ENCODE measurements at places on chromosomes 2 and 18.

- DNase-seq, result no peak
Measured at GRCh38 chr18:21914739-21915319, 174.2 kb downstream of the MIB1 start.

DNA sequence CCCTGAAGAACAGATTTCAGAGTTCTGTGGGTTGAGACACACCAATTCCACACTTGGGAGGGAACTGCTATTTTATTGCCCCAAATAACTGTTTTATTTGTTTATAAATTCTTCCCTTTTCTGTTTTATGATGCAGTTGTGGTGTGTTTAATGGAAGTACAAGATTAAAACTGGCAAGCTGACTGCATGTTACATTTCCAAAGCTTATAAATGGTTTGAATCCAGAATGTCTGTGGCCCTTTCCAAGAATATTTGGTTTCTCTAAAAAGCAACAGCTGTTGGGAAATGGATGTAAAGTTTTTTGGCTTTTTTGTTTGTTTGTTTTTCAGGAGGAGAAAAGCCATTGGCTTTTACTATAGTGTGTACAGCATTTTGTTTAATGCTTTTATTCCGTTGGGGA is 234.5 kb downstream of the MTX2 start:
- no peak for DNase-seq

GRCh38 chr2:217945530-217945929 is 57.3 kb downstream of the TNS1 start:
- no peak for DNase-seq

- DNase-seq, result peak; percentile 44
Measured at GRCh38 chr2:230824406-230824978, 40.2 kb upstream of the ITM2C start.

DNA sequence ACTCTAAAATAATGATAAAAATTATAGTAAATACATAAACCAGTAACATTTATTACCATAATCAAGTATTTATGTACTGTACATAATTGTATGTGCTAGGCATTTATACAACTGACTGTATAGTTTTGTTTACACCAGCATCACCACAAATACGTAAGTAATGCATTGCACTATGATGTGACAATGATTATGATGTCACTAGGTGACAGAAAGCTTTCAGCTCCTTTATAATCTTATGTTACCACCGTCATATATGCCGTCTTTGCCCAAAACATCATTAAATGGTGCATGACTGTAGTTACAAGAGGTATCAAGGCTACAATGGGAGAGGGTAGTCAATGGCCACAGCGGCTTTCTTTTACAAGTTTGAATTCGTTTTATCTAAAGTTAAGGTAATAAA is 60.1 kb downstream of the ICOS start:
- DNase-seq, result no peak

- no peak for DNase-seq
Measured at GRCh38 chr18:5197032-5197434, at the start of gene AKAIN1. Gene AKAIN1 (minus strand): TSS chr18:5197257. CDS start chr18:5197053, 204 bp downstream.

GRCh38 chr2:117703858-117704257 is 110.6 kb upstream of the DDX18 start:
- DNase-seq, result no peak

DNA sequence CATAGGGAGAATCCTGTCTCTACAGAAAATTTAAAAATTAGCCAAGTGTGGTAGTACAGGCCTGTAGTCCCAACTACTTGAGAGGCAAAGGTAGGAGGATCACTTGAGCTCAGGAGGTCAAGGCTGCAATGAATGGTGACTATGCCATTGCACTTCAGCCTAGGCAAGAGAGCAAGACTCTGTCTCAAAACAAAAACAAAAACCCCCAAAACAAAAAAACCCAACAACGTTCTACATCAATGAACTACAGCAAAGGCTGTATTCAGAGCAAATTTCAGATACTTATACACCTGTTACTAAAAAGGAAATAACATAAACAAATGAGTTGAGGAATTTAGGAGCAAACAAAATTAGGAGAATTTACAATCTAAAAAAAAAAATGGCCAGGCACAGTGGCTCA is 22.6 kb downstream of the YES1 start:
- no peak for DNase-seq

GRCh38 chr2:46147626-46148368 is 149.4 kb upstream of the EPAS1 start:
- DNase-seq, result no peak

DNA sequence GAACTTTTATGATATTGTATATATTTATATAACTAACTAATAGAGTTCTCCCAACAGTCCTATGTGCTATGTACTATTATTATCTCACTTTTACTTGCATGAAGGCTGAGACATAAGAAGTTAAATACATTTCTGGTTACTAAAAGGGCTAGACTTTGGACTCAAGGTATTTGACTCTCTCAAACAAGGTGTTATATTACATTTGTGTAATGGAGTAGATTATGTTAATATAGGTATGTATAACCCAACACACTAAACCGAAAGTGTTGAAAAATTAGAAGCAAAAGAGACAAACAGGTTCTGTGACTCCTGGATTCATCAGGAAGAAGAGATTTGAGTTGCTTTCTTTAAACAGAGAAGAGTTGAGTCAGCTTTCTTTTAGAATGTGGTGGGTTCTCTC is 733.6 kb upstream of the ZEB2 start:
- no peak for DNase-seq

GRCh38 chr18:76803814-76804213 is 18.5 kb upstream of the ZNF236 start:
- DNase-seq, result peak; percentile 72

- peak; percentile 38 for DNase-seq
Measured at GRCh38 chr2:86068136-86068588, 37.5 kb downstream of the POLR1A start.

DNA sequence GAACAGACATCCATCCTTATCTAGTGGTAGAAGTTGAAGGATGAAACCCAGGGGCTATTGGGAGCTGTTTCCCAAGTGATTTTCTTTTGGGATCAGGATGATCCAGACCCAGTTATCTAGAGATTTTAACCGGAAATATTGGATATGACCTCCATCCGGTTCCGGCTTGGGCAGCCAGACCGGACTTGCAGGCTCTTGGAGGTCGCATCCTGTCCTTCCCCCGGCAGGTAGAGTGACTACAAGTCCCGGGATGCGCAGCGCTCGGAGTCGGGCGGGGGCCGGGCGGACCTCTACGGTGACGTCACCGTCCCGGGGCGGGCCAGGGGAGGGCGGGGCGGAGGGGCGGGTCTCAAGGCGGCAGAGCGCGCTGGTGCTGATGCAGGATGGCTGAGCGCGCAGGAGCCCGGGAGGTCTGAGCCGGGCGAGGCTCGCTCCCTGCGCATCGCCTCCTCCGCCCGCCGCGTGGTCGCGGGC is at the start of gene KIF5C:
Gene KIF5C (plus strand): TSS at position 360 of the 474 bp plus-strand sequence. CDS start 391 bp downstream, outside the sequence.
- DNase-seq, result peak; percentile 86

GRCh38 chr18:8623549-8624106 is 14.4 kb downstream of the RAB12 start:
- no peak for DNase-seq

- no peak for DNase-seq
Measured at GRCh38 chr2:236464140-236464539, 105.5 kb upstream of the ACKR3 start.

- DNase-seq, result peak; percentile 30
Measured at GRCh38 chr2:113136828-113137775, 9.7 kb downstream of the IL1RN start.

GRCh38 chr18:48161911-48162698 is 231.6 kb upstream of the SMAD2 start:
- no peak for DNase-seq

GRCh38 chr2:66498289-66498975 is 63.5 kb downstream of the MEIS1 start:
- no peak for DNase-seq

DNA sequence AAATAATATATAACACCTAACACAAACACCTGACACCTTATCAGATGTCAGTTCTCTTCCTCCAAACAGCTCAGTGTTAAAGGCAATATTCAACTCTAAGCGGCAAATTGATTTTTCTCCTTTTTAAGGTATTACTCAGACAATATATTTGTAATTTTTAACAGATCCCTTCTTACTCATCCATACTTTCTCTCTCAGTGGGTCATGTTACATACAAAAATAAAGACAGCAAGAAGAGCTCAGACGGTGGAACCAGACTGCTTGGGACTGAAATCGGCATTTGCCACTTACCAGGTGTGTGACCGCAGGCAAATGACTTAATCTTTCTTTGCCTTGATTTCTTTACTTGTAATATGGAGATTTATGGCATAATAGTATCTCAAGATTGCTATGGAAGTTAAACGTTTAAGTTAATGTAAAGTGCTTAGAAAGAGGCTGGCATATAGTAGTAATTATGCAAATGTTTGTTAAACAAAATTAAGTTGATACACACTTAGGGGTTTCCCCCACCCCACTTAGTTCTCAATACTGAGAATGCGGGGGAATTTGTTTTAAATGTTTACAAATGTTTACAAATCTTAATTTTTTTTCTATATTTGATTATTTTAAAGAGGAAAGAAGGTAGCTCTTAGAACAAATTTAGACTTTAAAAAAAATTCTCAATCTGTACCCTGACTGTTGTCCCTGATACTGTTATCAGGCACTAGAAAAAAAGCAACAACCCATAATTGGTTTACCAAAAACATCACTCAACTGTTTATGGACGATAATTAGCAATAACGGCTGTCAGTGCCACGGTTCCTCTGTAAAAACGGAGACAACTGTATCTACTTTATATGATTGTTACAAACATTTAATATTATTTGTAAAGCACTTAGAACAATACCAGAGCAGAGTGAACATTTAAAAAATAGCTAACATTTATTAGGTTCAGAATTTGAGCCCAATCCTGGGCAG is 25.6 kb downstream of the MAP3K2 start:
- no peak for DNase-seq

DNA sequence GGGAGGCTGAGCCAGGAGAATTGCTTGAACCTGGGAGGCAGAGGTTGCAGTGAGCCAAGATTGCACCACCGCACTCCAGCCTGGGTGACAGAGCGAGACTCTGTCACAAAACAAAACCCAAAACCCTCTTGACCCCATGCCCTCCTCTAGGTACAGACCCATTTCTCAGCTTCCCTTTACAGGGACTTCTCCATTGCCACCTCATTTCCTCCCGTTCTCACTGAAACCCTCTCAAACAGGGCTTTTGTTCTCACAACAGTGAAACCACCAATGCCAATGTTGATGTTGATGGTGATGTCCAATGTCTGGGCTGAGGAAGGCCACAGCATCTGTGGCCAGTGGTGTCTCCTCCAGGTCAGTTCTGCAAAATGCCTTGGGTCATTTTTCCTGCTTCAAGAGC is 69.0 kb upstream of the ZCCHC2 start:
- DNase-seq, result no peak

GRCh38 chr2:160878618-160879017 is 281.6 kb upstream of the TANK start:
- no peak for DNase-seq

- DNase-seq, result no peak
Measured at GRCh38 chr2:225456619-225457260, 57.2 kb downstream of the NYAP2 start.

GRCh38 chr2:29763371-29763770 is 158.0 kb downstream of the ALK start:
- no peak for DNase-seq

GRCh38 chr2:143029141-143029540 is 100.1 kb upstream of the ARHGAP15 start:
- DNase-seq, result no peak

GRCh38 chr2:234792621-234793022 is 159.2 kb upstream of the SH3BP4 start:
- DNase-seq, result no peak

- no peak for DNase-seq
Measured at GRCh38 chr2:176710657-176711186, 441.5 kb downstream of the MTX2 start.

- DNase-seq, result no peak
Measured at GRCh38 chr18:11305507-11305906, 156.1 kb upstream of the PIEZO2 start.

- DNase-seq, result no peak
Measured at GRCh38 chr2:63003351-63003750, 47.3 kb upstream of the OTX1 start.

DNA sequence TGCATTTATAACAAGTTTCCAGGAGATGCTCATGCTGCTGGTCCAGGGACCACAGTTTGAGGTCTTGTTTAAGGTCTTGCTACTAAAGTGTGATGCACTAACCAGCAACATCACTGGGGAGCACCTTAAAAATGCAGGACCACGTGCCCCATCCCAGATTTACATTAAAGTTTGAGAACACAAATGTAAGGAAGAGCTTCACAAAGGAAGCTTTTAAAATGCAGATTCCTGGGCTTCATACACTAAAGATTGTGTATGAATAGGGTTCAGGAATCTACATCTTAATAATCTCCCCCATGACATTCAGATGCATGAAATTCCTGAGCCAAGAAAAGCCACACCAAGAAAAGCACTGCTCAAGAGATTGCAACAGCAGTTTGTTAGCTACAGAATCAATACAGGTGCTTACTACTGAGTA is 235.3 kb upstream of the TANK start:
- no peak for DNase-seq

GRCh38 chr2:239765076-239765845 is 259.9 kb downstream of the NDUFA10 start:
- DNase-seq, result no peak

DNA sequence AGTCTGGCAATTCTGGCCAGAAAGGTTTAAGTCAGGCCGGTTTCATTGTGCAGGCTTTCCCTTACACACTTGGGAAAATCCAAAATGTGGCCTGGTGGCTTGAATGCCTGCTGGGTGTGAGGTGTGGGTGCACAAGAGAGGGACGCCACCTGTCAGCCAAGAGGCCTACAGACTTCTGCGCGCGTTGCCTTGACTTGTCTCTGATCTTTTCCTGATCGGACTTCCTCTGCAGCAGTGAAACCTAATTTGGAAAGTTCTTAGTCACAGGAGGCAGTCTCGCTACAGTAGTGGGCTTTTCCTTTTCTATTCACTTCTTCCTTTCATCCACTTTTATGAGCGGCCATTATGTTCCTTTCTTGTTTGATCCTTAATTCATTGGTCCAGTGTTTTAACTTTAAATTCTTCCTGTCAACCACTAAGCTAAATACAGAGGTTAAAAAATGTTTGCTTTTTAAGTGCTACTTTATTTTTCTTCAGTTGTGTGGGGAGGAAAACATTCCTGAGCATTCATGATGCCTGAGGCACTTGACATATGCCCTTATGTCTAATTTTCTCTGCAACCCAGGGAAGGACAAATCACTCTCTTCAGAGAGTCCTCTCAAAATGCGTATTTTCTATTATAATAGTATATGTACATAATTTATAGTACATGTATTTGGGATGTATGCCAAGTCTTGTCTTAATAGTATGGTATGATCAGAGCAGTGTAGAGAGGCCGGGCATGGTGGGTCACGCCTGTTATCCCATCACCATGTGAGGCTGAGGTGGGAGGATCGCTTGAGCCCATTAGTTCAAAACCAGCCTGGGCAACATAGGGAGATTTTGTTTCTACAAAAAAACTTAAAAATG is 128.9 kb downstream of the WDSUB1 start:
- DNase-seq, result no peak

GRCh38 chr2:85678377-85678776 is 10.4 kb upstream of the SFTPB start:
- no peak for DNase-seq

- no peak for DNase-seq
Measured at GRCh38 chr2:212882626-212883025, 268.8 kb downstream of the IKZF2 start.

- no peak for DNase-seq
Measured at GRCh38 chr2:79972661-79973060, 331.9 kb downstream of the LRRTM1 start.

Measured in activated naive CD4-positive, alpha-beta T cell treated with Interleukin-2 at 50 U/mL for 16 hours (primary cell).